ENCODE measurements at places on chromosomes 11 and 22. TPM values are rescaled to one million over a fixed set of nuclear protein-coding genes. Genes with fewer than 3 reads are reported as not detected.

Gene DRD2
- total RNA-seq = not detected

Gene MS4A6E
- not detected for total RNA-seq

Gene DERL3
- 1.2 TPM for total RNA-seq

Gene FGF3
- total RNA-seq = not detected

Gene SREBF2
- 68.4 TPM for total RNA-seq

Gene PPFIA1
- total RNA-seq = 35.0 TPM

Data from tracheal epithelial cell (primary cell).